Memory B cell (primary cell): ENCODE measurements at places on chromosomes 3 and 15.

- H3K27me3 ChIP-seq: peaks cover 4% of the 10 kb centered on the region
- no peak overlapping the region for H3K4me3 ChIP-seq
- no peak for DNase-seq
- no peak overlapping the region for H3K27ac ChIP-seq
Measured at GRCh38 chr3:39754549-39754948, 54.9 kb upstream of the MYRIP start.

DNA sequence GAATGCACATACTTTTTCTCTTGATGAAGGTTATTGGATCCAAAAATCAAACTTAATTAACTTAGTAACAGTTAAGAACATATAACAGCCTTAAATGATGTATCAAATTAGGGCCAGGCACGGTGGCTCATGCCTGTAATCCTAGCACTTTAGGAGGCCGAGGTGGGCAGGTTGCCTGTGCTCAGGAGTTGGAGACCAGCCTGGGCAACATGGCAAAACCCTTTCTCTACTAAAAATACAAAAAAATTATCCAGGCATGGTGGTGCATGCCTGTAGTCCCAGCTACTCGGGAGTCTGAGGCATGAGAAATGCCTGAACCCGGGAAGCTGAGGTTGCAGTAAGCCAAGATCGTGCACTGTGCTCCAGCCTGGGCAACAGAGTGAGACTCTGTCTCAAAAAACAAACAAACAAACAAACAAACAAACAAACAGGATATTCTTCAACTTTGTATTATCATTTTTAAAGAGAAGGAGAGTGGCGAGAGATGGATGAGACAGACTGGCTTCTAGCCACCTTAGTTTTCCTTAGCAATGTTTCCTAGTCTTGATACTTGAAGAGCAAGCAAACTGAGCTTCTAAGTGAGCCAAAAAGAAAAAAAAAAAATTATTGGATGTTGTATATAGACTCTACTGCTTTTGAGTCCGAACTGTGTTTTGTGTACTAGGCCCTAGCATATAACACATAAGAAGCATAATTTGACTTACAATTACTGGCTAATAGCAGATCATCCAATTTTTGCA is 13.8 kb downstream of the SPRED1 start:
- no peak for DNase-seq
- H3K27ac ChIP-seq: no peak overlapping the region
- H3K36me3 ChIP-seq: no peaks in the 10 kb centered on the region

GRCh38 chr3:107938143-107938542 is 152.7 kb downstream of the CD47 start:
- no peak overlapping the region for H3K4me3 ChIP-seq
- no peak for DNase-seq
- no peaks in the 10 kb centered on the region for H3K4me1 ChIP-seq
- H3K27ac ChIP-seq: no peak overlapping the region
- peaks cover 4% of the 10 kb centered on the region for H3K36me3 ChIP-seq

DNA sequence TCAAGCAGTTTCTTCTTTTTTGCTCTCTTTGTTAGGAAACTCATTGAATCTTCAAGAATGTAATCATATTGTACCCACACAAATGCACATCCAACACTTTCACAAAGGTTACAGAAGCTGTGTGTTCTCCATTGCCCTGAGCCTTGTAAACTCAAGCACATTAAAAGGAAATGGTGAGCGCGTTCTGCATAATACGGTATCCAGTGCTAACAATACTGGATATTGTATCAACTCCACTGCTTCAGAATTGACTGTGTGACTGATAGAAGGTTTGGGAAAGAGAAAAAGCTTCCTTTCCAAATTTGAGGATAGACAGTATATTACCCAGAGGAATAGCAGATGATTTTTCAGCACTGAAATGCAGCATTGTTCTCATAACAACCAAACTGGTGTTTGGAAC is 268.9 kb upstream of the RBMS3 start:
- no peaks in the 10 kb centered on the region for H3K27me3 ChIP-seq
- no peak overlapping the region for H3K4me3 ChIP-seq
- no peaks in the 10 kb centered on the region for H3K36me3 ChIP-seq
- no peak overlapping the region for H3K27ac ChIP-seq
- no peaks in the 10 kb centered on the region for H3K4me1 ChIP-seq
- DNase-seq: no peak

- no peaks in the 10 kb centered on the region for H3K36me3 ChIP-seq
- H3K27me3 ChIP-seq: no peaks in the 10 kb centered on the region
- DNase-seq: no peak
- peaks cover 4% of the 10 kb centered on the region for H3K4me1 ChIP-seq
Measured at GRCh38 chr3:102113421-102114041, 264.2 kb downstream of the NFKBIZ start.

- H3K4me3 ChIP-seq: no peak overlapping the region
- no peaks in the 10 kb centered on the region for H3K27me3 ChIP-seq
- DNase-seq: no peak
Measured at GRCh38 chr3:46381625-46382024, 10.9 kb downstream of the CCR5 start.

DNA sequence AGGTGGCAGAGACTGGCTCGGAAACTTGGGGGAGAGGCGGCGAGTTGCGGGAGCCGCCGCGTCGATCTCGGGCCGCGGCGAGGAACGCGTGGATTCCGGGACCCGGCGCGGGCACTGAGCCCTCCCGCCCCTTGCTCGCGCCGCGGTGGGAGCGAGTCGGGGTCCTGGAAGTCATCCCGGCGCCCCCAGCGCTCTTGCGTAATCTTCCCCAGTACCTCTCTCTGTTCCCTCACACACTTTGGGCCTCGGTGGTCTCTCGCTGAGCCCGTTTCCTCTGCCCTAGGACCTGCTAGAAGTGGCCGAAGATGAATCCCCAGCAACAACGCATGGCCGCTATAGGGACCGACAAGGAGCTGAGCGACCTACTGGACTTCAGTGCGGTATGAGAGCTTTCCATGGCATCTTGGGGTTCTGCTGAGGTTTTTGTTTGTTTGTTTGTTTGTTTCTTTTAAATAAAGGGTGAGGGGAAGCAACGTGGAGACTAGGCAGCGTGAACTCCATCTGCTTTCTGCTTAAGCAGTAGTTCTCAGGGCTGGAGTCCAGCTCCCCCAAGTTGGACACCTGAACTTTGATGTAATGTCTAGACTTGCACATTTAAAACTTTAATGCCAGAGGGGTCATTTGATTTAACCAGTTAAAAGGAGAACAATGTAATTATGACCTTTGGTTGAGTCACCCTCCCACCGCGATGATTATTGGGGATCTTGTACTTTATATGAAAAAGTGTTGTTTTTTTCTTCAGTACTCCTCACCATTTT is 1.3 kb downstream of the TCF12 start:
- H3K4me1 ChIP-seq: peaks cover 26% of the 10 kb centered on the region
- peaks cover 7% of the 10 kb centered on the region for H3K36me3 ChIP-seq
- peak; percentile 3 for DNase-seq
- no peaks in the 10 kb centered on the region for H3K27me3 ChIP-seq
- H3K27ac ChIP-seq: peak overlapping the region; percentile 82
- peak overlapping the region; percentile 94 for H3K4me3 ChIP-seq

- no peak for DNase-seq
- H3K4me3 ChIP-seq: no peak overlapping the region
- H3K27ac ChIP-seq: no peak overlapping the region
- H3K27me3 ChIP-seq: no peaks in the 10 kb centered on the region
- H3K4me1 ChIP-seq: peaks cover 14% of the 10 kb centered on the region
Measured at GRCh38 chr15:99167201-99167600, 62.3 kb downstream of the SYNM start.

DNA sequence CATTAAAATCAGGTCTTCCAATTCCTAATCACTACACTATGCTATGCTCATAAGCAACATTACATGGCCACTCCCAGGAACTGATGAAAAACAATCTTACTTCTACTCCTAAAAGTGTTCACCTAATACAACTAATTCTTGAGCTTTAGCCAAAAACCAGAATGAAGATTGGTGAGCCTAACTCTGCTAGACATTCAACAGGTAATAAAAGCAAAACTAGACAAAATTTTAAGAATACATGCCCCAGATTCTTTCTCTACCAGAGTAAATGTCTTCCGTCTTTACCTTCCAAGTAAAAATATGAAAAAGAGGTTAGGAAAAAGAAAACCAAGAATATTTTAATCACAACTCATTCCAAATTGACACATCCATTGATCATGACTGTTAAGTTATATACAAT is 31.3 kb downstream of the ATP13A3 start:
- H3K4me1 ChIP-seq: peaks cover 3% of the 10 kb centered on the region
- peaks cover 18% of the 10 kb centered on the region for H3K36me3 ChIP-seq
- H3K27me3 ChIP-seq: no peaks in the 10 kb centered on the region

DNA sequence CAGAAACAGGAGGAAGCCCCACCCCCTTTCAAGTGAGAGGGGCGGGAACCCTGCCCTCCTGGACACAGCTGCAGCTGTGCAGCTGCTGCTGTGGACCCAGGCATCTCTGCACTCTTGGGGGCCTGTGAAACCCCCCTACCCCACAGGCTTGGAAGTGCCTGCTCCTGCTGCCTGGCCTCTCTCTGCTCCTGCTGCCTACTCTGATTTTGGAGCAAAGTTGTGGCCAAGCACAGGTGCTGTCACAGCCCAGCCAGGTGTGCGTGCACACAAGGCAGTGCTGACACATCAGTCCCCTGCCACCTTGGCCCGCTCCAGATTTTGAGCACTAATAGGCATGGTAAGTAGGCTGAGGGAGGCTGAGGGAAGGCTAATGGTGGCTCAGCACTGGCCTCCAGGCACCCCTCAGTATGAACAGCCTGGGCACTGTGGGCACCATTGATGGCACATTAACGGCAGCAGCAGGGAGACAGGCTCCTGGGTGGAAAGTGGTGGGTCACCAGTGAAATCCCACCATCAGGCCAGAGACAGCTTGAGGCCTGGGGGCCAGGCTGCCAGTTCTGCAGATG is 890.9 kb downstream of the GBE1 start:
- no peaks in the 10 kb centered on the region for H3K4me1 ChIP-seq
- H3K4me3 ChIP-seq: no peak overlapping the region
- no peak for DNase-seq
- no peaks in the 10 kb centered on the region for H3K27me3 ChIP-seq
- H3K36me3 ChIP-seq: no peaks in the 10 kb centered on the region

- H3K36me3 ChIP-seq: peaks cover 14% of the 10 kb centered on the region
- no peak for DNase-seq
- H3K4me3 ChIP-seq: no peak overlapping the region
- peaks cover 16% of the 10 kb centered on the region for H3K4me1 ChIP-seq
- H3K27me3 ChIP-seq: no peaks in the 10 kb centered on the region
- no peak overlapping the region for H3K27ac ChIP-seq
Measured at GRCh38 chr15:64237677-64238076, 74.9 kb upstream of the PPIB start.

DNA sequence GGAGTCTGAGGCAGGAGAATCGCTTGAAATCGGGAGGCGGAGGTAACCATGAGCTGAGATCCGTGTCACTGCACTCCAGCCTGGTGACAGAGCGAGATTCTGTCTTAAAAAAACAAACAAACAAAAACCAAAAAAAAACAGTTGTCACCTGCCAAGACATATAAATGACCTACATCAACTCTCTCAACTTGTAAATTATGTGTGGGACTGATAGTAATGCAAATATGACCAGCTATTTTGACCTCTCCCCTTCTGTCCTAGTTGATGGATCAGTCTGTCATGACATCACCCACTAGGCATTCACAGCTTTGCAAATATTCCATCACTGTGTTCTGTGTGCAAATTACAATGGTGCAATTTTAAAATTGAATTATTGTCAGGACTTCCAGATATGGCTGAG is 175.4 kb downstream of the EBLN2 start:
- no peaks in the 10 kb centered on the region for H3K36me3 ChIP-seq
- no peak overlapping the region for H3K4me3 ChIP-seq
- no peak overlapping the region for H3K27ac ChIP-seq
- DNase-seq: no peak
- no peaks in the 10 kb centered on the region for H3K27me3 ChIP-seq

- peaks cover 31% of the 10 kb centered on the region for H3K36me3 ChIP-seq
- H3K27ac ChIP-seq: no peak overlapping the region
- no peak for DNase-seq
- H3K4me3 ChIP-seq: no peak overlapping the region
- H3K4me1 ChIP-seq: peaks cover 22% of the 10 kb centered on the region
Measured at GRCh38 chr15:84782346-84782745, 34.0 kb downstream of the ZNF592 start.

GRCh38 chr15:25464383-25464782 is 25.6 kb upstream of the UBE3A start:
- no peak overlapping the region for H3K27ac ChIP-seq
- peaks cover 7% of the 10 kb centered on the region for H3K27me3 ChIP-seq
- H3K4me1 ChIP-seq: no peaks in the 10 kb centered on the region
- H3K36me3 ChIP-seq: peaks cover 4% of the 10 kb centered on the region
- H3K4me3 ChIP-seq: no peak overlapping the region
- no peak for DNase-seq

GRCh38 chr3:33077976-33078375 is 19.0 kb downstream of the GLB1 start:
- H3K4me3 ChIP-seq: no peak overlapping the region
- DNase-seq: no peak
- H3K4me1 ChIP-seq: peaks cover 35% of the 10 kb centered on the region
- no peak overlapping the region for H3K27ac ChIP-seq
- no peaks in the 10 kb centered on the region for H3K27me3 ChIP-seq

DNA sequence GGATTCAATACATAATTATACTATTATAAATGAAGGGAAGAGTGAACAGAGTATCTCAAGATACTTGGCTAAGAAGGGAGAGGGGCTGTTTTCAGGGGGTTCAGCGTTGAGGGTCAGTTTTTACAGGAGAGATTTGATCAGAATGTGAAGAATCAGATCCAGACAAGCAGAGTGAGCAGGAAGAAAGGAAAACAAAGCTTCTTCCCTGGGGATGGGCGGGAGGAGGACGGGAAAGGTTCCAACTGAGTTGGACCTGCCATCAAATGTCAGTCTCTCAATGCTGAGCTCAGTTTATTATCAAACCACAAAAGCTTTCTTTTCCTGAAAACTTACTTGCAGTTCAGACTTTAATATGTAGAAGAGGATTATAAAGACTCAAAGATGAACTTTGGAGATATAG is 6.0 kb upstream of the MELTF start:
- no peak for DNase-seq
- H3K27ac ChIP-seq: no peak overlapping the region
- peaks cover 2% of the 10 kb centered on the region for H3K4me1 ChIP-seq
- peaks cover 21% of the 10 kb centered on the region for H3K27me3 ChIP-seq

DNA sequence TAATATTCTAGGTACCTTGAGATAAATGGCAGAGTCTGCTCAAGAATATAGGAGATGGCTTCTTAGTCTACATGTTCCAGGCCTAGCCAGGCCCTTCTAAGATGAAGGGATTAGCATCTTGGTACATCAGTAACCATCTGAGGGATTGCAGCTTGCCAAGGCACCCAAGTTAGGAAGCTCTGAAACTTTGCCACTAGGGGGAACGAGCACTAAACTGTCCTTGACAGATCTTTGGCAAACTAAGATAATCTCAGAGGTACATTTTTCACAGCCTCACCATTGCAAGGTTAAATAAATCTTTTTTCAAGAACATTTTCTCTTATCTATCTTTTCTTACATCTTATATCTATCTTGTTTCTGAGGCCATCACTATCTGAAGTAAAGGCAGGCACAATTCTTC is 351.2 kb downstream of the RAP2B start:
- H3K27me3 ChIP-seq: no peaks in the 10 kb centered on the region
- H3K4me3 ChIP-seq: no peak overlapping the region
- H3K27ac ChIP-seq: no peak overlapping the region
- no peak for DNase-seq
- H3K36me3 ChIP-seq: no peaks in the 10 kb centered on the region
